ENCODE measurements at places on chromosomes 12 and 14.

DNA sequence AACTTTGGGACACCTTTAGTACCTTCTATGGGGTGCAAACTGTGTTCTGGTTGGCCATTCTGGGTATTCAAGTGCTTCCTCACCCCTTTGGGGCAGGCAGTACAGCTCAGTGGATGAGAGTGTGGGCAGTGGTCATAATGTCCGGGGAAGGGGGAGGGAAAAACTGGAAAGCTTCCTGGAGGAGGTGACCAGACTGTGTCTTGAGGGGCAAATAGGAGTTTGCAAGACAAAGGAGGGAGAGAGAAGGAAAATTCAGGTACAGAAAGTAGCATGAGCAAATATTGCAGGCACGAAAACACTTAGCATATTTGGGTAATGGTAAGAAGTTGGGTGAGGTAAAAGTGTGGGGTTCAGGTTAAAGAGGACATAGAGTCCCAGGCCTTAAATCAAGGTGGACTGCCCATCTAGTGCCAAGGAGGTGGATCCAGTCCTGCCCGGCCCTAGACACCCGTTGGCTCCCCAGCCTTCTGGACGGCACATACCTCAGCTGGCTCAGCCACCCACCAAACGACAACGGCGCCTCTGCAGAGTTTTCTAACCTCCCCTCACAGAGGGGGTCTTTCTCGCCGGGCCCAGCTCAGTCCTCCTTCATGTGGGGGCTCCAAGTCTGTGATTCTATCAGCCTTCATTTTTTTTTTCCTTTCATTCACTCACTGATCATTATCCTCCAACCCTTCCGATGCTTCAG is 86.4 kb downstream of the DICER1 start:
- DNase-seq: no peak

- no peak for DNase-seq
Observed at GRCh38 chr12:17062267-17063036, 456.5 kb upstream of the LMO3 start.

DNA sequence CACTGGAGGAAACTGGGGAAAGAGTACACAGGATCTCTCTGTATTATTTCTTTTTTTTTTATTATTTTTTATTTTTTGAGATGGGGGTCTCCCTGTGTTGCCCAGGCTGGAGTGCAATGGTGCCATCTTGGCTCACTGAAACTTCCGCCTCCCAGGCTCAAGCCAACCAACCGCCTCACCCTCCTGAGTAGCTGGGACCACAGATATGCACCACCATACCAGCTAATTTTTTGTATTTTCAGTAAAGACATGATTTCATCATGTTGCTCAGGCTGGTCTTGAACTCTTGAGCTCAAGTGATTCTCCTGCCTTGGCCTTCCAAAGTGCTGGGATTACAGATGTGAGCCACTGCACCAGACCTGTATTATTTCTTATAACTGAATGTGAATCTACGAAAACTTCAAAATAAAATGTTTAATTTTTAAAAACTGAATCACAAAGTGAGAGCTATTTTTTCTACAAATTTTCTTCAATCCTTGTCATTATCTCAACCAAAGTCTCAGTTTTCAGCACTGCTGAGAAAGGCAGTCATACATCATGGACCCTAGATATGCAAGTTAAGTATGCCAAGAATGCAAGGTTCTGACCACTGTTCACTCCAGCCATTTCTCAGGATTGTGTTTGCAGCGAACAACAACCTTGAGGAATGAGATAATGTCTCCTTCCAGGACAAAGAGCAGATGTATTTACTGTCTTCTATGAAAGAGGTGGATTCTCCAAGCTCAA is 2.4 kb downstream of the EAPP start:
- DNase-seq: no peak

- peak; percentile 3 for DNase-seq
Observed at GRCh38 chr12:31868965-31869364, 90.2 kb upstream of the RESF1 start.

DNA sequence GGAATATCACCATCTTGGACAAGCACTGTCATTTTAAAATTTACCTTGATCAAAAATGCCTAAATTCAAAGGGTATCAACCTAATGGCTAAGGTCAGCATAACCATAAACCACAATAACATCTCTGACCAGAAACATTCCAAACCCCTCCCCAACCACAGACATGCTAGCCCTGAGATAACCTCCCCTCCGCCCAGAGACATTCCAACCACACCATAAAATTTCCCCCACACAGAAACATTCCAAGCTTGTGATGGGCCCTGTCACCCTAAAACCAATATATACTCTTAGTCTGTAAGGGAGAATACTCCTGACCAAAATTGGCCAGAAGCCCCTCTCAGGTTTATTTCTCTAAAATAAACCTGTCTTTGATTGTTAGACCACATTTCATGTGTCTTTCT is 17.7 kb downstream of the EPYC start:
- no peak for DNase-seq

DNA sequence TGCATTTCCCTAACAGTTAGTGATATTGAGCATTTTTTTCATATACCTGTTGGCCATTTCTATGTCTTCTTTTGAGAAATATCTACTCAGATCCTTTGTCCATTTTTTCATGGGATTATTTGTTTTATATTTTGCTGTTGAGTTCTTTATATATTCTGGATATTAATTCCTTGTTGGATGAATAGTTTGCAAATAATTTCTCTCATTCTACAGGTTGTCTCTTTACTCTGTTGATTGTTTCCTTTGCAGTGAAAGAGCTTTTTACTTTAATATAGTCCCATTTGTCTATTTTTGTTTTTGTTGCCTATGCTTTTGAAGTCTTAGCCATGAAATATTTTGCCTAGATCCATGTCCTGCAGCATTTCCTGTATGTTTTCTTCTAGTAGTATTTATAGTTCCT is 11.5 kb upstream of the SLC4A8 start:
- DNase-seq: no peak

DNA sequence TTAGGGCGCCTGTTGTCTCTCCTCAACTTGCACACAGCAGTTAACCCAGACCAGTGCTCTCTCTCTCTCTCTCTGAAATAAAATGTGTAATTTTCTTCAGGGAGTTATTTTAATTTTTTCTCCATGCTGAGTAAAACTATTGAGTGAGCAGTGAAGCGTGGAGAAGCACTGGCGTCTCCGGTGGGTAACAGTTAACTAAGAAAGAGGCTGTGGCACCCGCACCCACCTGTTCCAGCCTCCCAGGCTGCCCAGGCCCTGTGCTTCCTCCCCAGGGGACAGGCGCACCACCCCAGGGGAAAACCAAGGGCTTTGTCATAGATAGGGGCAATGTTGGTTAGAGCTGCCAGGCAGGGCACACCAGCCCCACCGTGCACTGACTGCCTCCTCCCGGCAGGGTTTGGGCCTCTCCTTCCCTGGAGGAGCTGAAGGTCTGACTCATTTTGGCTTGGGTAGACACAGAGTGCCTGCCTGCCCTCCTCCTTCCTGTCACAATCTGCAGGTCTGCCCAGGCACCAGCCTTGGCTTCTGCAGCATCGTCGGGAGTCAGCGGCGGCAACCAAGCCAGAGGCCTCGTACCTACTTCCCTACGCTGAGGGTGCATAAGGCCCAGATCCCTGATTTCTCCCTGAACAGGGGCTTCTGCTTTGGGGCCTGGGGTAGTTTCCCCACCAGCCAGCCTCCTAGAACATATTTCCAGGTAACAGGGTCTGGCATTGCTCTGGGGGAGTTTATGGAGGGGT is 3.9 kb downstream of the HOXC5 start:
- no peak for DNase-seq

- DNase-seq: no peak
Observed at GRCh38 chr14:65472189-65472588, 59.7 kb downstream of the FUT8 start.

- DNase-seq: no peak
Observed at GRCh38 chr14:55374771-55375170, 36.9 kb downstream of the ATG14 start.

DNA sequence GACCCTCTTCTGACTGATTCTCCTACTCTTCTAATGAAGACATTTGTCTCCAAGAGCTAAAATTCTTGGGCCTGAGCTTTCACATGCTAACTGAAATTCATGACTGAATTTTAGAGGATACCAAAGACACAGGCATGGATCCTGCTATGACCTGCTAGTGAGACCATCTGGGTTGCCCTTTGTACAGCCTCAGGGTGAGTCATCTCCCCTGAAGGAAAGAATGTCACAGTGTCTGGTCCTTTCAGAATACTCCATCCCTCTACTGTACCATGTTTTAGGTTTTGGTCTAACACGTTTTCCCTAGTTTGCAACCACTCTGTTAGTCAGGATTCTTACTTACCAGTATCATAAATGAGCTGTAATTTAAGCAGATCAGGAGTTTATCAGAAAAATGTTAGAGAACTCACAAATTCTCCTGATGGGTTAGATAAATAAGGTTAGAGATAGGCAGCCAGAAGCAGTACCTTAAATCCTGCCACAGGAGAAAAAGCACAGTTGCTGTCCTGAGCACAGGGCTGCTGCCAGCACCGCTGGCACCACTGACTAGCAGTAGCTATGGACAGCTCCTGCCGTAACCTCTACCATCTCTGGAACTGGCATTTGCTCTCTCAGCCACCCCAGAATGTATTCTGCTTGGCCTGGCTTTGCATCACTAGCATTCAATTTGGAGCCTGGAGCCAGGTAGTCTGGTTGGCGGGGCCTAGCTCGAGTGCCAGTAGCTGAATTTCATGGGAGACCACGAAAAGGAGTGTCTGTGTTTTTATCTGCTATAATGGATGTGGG is 127.6 kb downstream of the ANO6 start:
- DNase-seq: no peak

DNA sequence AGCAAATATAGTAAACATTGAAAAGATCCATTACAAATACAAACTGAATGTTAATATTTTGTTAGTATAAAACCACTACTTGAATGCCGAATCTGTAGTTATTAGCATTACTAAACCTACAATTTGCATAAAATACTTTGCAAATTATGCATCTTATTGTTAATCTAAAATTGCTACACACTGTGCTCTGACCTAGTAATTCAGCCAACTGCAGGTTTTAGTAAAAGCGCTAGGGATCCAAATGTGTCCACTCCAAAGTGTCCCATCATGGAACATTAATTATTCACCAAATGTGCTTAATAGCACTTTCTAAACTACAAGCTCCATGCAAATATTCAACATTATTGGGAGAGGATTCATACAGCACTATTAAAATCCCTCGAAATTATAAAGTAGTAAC is 14.3 kb downstream of the HECTD4 start:
- no peak for DNase-seq

DNA sequence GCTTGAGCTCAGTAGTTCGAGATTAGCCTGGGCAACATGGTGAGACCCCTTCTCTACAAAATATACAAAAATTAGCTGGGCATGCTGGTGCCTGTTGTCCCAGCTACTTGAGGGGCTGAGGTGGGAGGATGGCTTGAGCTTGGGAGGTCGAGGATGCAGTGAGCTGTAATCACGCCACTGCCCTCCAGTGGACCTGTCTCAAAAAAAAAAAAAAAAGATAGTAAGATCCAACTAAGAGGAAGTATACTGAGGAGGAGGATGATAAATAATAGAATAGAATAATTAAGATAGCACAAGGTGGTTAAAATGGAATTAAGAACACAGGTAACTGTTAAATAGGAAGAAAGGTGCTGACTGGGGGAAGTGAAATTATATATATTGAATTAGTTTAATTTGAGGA is 37.0 kb upstream of the BAZ1A start:
- no peak for DNase-seq
